H4 (cell line): ENCODE measurements at places on chromosomes 7 and 10. TPM values are rescaled to one million over a fixed set of nuclear protein-coding genes. Genes with fewer than 3 reads are reported as not detected.

Gene SERPINE1
- total RNA-seq = 11.1 and 12.7 TPM in 2 replicates

Gene GPR146
- total RNA-seq = 3.4 and 5.7 TPM in 2 replicates

Gene FEZF1
- total RNA-seq = 2.3 and 2.4 TPM in 2 replicates

Gene CYP26A1
- not detected in 2 replicates for total RNA-seq

Gene TMEM254
- total RNA-seq = 6.9 and 14.8 TPM in 2 replicates
